ENCODE measurements at places on chromosomes 4 and X.
A peak's percentile ranks its signal among the peaks of the same experiment; 100 is the strongest.

DNA sequence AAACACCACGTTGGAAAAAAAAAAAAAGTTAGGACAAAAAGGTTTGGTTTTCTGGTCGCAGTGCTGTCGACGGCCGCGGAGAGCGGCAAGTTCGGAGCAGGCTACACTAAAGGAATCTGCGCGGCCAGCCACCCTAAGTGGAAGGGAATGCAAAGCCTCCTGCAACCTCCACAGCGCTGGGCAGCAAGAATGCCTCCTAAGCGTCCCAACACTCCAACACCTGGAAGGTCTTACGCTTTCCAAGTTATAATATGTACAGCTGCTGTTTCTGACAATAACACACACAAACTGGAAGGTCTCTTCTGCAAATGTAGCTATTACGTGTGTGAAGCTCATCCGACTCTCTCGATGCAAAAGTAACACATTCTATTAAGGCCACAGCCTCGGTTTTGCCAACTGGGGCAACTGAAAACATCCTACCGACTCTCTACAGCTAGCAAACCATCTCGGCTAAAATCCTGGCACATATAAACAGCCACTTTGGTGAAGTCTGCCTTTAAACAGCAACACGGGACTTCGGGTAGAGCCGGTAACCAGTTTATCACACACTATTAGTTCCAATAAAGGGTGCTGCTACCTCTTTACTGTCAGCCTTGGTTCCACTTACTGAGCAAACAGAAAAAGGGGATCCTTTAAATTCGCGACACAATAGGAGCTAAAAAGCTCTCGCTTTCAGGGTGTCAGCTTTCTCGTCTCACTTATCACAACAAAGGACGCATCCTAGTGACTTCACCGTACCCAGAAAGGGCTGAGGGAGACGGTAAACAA, 895 bp downstream of the SMIM14 start:
- DNase-seq: peak; percentile 56

DNA sequence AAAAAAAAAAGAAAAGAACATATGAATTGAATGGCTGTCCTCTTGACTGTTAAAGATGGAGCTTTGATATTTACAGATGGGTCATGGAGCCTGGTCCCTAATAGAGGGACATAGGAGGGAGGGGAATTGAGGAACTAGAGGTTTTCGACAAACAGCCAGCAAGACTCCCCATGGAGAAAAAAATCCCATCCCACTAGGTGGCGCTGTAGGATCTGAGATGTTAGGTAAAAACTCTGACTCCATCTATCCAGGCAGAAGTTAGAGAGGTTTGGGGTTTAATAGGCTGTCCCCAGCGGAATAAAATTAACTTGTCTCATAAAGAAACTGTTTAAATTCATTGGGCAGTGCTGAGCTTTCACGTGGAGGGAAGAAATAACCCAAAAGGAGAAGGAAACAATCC, 45.9 kb downstream of the HMGB2 start:
- DNase-seq: peak; percentile 72

DNA sequence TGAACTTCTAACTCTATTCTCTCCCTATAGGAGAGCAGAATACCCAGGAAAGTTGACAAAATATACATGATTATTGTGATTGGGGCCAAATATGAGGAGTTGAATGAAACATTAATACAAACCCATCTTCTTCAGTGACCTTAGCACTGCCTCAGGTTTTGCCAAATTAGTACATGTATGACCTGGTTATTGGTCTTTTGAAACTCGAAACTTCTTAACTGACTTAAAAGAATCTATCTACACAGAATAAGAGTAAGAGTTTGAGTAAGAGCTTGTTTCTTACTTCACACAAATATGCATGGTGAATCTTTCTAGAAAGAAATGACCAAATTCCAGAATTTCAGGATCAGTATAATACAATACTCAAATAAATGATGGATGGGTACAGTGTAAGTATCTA, 213.0 kb upstream of the GK2 start:
- no peak for DNase-seq

DNA sequence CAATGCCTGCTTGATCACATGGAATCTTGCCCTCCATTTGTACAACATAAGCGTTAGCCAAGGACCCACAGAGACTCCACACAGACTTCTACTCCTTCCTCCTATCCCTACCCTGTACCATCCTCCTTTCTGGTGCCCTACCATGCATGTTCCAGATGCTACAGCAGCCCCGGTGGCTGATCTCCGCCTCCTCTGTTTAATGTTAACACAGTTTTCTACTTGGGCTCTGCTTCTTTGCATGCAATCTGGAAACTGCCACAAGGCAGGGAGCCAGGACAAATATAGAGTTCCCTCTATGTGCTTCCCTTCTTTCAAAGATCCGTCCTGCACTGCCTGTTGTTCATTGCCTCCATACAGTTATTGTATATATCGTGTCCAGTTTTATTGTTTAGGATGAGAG, 368.6 kb upstream of the TENM3 start:
- DNase-seq: no peak

DNA sequence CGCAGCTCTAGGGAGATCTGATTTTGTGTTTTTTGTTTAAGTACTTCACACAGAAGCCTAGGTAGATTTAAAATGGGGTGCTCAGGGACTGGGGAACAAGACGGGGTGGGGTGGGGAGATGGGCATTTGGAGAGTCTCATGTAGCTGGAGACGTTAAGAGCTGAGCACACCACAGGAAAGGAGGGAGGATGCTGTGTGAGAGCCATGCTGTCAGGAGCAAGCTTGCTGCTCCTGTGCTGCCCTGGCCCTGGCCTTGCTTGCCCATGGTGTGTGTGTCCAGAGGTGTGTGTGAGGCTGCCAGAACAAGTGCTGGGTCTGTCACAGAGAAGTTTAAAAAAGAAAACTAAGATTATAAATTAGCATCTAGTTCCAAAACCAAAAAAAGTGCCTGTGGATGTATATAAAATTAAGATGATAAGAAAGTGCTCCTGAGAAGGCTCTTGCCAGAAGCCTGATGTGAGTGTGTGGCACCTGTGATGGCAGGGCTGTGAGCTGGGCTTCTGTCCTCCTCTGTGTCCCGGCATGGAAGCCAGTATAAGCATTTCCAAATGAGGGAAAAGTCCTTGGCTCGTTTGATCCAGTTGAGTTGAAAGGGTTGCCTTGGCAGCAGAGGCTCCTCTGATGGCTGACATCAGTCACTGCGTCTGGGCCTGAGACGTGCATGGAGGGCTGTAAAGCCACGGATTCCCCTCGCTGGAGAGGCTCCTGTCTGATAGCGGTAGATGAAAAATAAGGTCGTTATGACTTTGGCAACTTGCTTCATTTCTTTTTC, 63.5 kb downstream of the NELFA start:
- no peak for DNase-seq

DNA sequence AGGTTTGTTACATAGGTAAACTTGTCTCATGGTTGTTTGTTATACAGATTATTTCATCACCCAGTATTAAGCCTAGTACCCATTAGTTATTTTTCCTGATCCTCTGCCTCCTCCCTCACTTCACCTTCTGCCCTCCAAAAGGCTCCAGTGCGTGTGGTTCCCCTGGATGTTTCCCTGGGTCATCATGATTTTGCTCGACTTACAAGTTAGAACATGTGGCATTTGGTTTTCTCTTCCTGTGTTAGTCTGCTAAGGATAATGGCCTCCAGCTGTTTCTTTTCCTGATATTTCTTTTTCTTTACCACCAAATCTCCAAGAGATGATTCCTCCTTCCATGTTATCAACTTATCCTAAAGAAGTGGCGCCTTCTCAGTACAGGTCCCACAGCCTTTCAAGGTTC, 543.1 kb upstream of the ADGRL3 start:
- no peak for DNase-seq

DNA sequence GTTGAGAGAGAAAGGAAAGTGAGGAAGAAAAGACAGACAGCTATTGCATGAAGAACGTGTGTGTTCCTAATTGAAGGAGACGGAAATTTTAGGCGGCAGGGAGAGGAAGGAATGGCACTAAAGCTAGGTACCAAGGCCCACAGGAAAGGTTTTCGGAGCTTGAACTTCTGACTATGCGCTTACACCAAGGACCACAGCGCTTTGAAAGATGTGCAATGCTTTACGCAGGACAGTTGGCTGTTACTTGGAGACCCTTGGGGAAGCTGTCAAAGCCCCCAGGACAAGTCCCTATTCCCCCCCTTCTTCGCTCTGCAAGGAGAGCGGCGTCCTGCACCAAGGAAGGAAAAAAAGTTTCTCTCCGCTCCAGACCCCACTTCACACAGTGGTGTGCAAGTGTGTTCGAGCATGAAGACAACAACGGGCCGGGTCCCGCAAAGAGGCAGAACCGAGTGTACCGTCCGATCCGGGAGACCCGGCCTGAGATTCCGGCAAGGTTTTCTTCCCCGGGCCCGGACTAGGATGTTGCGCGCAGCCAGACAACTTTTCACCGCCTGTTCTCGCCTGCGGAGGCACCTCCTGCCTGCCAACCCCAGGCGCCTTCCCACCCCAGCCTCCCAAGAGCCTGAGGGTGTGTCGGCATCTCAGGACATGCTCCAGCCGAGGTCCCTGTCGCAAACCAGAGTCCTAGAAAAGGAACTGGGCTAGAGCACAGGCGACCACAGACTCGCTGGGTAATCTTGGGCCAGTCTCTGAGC, 896 bp downstream of the KDR start:
- peak; percentile 16 for DNase-seq

DNA sequence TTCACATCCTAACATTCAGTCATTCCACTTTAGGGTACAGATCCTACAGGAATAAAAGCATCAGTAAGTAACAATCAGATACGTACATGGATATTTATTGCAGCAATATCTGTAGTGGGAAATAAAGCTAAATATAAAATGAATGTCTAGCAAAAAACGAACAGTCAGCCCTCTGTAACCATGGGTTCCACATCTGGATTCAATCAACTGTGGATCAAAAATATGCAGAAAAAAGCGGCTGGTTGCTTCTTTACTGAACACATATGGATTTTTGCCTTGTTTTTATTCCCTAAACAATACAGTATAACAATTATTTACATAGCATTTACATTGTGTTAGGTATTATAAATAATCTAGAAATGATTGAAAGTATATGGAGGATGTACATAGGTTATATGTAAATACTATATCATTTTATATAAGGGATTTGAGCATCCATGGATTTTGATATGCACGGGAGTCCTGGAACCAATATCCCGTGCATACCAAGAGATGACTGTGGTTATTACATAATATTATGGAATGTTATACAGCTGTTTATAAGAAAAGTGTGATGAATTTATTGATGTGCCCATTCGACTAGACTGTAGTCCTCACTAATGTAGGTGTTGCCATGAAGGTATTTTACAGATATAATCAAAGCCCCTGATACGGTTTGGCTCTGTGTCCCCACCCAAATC, 132.8 kb downstream of the ARHGEF9 start:
- peak; percentile 66 for DNase-seq

- peak; percentile 80 for DNase-seq
Measured at GRCh38 chrX:56233682-56234081, 1.5 kb downstream of the KLF8 start.

DNA sequence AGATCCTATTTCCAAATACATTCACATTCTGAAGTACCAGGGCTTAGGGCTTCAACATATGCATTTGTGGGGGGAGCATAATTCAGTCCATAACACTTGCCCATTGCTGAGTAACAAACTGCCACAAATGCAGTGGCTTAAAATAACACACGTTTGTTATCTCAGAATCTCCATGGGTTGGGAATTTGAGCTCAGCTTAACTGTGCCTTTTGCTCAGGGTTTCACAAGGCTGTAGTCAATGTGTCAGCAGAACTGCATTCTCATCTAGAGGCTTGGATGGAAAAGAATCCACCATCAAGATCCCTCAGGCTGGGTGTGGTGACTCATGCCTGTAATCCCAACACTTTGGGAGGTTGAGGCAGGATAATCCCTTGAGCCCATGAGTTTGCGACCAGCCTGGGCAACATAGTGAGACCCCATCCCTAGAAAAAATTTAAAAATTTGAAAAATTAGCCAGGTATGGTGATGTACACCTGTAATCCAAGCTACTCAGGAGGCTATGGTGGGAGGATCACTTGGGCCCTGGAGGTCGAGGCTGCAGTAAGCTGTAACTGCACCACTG, 25.8 kb upstream of the TBL1X start:
- DNase-seq: no peak

DNA sequence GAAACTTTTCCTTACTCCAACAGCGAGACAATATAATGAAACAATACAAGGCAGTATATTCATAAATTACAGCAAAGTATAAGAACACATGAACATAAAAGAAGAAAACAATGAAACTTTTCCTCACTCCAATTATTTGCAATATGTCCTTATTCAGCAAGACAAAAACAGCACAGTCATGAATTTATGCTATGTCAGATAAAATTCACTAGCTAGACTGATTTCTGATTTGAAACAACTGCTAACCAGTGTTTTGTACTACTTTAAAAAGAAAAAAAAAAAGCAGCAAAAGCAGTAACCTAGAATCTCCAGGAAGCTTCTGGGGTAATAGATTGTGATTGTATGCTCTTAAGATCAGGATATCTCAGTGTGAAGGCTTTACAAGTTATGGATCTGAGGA, 45.2 kb upstream of the UNC5C start:
- no peak for DNase-seq

- DNase-seq: peak; percentile 45
Measured at GRCh38 chrX:103688946-103689345, 2.4 kb upstream of the MORF4L2 start.

DNA sequence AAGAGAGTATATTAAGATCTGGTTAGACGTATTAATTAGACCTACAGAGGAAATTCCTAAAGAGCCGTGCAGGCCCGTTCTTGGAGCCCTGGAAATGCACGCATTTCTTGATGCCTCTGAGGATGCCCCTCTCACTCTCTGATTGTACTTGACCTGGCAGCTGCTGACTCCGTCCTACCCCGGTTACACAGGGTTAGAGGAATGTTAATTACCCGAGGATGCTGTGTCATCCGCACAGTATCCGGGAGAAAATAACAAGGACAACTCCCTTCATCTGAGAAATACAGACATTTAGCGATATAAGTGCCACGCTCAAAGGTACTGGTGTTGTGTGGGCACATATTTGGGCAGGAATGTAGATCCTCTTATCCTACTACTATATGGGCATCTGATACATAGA, 404.6 kb upstream of the FAT1 start:
- DNase-seq: no peak

DNA sequence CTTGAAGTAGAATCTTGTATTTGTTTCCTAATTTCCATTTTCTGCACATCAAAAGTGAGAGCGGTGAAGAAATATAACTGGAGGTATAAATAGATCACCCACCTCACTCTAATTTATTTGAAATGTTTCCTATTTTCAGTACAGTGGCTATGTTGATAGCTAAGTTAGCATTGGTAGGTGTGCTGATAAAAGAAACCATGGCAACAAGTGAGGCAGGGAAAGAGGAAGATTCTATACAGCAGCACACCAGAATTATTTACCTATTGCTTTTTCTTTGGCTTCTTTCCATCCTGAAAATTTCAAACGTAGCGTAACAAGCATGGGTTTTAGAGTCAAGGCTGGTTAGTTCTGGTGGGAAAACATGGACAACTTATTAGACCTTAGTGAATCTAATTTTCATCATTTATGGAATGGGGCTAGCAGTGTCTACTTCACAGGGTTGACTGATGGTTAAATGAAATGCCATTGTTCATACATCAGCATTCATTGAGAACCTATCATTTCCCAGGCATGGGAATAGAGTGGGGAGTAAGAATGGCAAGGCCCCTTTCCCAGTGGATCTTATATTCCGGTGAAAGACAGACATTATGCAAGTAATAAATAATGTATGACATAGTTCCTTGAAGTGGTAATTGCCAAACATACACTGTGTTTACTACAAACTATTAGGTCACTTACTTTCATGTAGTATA, 30.6 kb upstream of the CTSO start:
- DNase-seq: no peak

- no peak for DNase-seq
Measured at GRCh38 chr4:66246643-66247042, 576.4 kb upstream of the EPHA5 start.
